ENCODE measurements at places on chromosomes 7 and 10.

- DNase-seq = no peak
These were observed 192.9 kb upstream of the VSTM2A start for GRCh38 chr7:54349229-54349628.

GRCh38 chr10:92208157-92208720, 82.6 kb downstream of the CPEB3 start:
- no peak for DNase-seq

DNA sequence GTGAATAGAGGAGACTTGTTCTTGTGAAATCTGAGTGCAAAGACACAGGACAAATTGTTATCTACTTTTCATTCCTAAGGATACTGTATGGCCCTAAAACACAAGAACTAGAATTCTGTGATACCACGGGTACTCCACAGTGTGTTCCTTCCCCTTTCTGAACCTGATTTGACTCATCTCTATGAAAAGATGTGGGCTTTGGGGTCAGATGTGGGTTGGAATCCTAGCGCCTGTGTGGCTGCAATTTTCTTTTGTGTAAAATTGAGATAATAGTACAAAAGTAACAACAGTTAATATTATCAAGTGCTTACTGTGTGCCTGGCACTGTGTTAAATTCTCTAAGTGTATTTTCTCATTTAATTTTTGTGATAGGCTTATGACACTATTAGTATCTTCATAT, 8.1 kb downstream of the SRGN start:
- DNase-seq = no peak

DNA sequence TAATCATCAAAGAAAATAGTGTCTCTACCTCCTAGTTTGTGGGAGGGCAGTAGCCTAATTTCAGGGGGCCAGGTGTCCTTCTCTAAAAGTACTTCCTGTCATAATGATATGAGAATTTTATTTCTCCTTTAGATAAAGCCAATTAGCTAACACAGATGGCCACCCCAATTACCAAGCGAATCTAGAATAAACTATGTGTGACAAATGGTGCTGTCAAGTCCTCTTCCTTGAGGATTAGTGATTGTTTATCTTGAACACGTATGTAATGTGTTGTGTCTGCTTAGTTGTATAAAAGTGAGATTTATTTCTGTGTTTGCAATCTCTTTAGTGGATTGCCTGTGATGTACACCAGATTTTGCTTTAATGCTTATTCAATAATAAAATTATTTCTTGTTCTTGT, 1120.0 kb downstream of the SORCS1 start:
- DNase-seq = no peak

DNA sequence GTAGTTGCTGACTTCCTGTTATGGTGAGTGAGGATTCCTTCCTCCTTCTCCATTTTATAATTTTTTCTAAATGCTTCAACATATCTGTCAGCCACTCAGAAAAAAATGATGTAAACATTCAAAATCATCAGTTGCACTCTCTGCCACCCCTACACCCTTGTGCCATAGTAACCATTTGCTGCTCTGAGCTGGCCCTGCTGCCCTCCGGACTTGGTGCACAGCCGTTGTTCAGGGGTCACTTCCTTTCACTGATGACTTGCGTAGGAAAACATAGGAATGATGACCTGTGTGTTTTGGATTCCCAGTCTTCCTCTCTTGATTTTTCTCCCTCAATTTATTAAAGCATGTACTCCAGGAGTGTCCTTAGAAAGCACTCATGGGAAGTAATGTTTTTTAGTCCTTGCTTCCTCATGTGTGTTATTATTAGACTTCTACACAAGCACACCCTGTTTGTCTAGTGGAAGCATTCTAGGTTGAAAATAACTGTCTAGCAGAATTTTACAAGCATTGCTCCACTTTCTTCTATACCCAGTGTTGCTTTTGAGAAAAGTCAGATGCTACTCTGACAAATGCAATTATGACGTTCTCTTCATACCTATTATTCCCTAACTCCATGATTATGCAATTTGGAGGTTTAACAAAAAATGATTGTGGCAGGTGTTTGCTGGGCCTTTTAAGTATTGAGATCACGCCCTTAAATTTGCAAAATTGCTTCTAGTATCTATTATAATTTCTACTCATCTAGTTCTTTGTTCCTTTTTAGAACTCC, 62.6 kb upstream of the MTPN start:
- DNase-seq = no peak

DNA sequence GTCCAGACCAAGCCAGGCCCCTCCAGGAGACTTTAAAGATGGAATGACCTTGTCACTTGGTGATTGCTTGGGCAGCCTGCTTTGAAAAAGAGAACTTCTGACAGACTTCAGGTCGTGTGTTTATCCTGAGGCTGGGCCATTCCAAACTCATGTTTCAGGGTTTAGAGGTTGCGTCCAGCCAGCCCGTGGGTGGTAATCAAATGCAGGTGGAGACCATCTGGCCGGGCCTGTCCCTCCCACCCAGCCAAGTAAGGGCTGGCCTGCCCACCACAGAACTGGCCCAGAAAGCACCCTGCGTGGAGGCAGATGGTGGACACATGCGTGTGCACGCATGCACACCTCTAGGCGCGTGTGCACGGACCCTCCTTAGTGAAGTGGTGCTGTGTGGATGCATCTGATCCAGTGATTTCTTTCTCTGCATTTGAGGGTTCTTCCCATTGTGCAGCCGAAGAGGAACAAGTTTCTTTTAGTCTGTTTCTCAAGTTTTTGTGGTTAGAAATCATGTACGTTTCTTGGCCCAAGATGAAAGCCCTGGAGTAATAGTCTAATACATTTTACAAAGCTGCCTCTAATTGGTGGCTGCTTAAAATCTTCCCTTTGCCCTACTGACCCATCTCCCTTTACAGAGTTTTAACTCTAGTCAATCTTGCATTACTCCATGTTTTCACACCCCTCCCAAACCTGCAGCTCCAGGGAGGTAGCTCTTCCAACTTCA, 43.0 kb downstream of the SUFU start:
- DNase-seq = no peak

DNA sequence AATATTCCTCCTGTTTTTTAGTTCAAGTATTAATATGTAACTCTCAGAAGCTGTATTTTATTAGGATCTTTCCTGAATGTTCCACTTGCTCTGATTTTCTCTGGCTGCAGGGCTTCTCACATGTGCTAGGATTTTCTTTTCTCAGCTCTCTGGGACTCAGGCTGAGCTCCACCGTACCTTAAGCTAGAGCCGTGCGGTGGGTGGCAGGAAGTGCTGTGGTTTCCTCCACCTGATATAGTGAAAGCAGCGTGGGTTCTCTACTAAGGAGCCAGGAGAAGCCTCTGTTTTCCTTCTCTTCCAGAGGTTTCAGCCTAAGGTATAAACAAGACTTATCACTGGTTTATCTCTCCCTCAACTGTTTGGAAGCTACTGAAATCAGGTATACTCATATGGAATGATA, 433.6 kb downstream of the NRG3 start:
- DNase-seq = no peak

DNA sequence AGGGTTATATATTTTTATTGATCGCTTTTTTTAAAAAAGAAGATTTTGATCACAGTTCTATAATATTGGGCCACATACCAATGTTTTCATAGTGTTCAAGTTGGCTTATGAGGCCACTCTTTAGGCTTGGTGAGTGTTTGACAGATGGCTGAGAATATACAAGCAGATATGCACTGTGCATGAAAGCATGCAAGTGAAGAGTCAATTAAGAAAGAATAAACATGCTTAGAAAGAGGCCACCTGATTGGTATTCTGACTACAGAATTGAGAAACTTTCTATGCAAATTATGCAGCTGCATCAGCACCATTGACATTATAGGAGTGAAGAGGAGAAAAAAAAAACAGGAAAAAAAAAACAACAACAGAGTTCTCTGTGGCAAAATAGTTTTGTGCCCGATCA, 39.9 kb downstream of the CABCOCO1 start:
- DNase-seq = no peak

- DNase-seq = no peak
These were observed 446.5 kb upstream of the FOXK1 start for GRCh38 chr7:4235596-4235995.

DNA sequence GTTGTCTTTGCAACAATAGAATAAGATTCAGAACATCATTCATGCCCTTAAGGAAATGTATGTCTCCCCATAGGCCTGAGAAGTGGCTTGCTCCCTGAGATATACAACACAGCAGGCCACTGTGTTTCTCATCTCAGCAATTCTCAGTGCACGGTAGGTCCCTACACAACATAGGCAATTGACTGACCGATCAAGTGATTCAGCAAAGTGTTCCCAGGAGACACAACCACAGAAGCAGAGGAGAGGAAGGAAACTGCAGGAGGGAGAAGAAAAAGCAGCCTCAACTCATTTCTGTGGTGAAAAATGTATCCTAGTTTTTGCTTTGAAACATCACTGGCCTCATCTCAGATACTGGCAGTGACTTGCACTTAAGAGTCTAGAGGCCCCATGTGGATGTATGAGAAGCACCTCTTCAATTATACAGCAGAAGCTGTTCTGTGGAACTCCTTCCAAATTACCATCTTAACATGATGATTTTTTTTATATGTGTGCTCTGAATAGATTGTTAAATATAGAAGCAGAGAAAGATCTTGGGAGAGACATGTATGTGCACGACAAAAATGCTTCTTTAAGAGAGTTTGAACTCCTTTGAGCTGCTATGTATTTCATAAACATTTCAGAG, 306.8 kb downstream of the XPNPEP1 start:
- no peak for DNase-seq

DNA sequence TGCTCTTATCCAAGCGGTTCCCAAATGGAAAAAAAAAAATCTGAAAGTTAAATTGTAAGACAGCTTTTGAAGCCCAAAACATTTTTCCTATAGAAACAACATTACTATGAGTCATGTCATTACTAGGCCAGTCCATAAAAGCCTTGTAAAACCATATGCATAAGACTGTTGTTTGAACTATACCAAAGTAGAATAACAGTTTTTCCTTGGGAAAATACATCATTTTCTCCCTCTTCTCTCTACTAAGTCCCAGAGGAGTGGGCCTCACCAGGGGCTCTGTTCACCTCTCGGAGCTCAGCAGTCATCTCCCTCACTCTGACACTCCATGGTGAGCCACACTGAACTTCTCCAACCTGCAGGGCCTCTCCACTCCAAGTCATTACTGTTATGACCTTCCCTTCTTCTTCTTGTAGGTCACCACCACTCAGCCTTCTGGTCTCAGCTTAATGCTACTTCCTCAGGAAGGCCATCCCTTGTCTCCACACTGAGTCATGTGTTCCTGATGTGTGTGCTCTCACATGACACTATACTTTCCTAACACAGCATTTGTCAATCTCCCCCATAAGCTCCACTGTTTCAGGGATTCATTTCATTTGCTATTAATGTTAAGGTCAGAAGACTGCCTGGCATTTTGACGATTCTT, 32.5 kb downstream of the ZNF438 start:
- DNase-seq = no peak

DNA sequence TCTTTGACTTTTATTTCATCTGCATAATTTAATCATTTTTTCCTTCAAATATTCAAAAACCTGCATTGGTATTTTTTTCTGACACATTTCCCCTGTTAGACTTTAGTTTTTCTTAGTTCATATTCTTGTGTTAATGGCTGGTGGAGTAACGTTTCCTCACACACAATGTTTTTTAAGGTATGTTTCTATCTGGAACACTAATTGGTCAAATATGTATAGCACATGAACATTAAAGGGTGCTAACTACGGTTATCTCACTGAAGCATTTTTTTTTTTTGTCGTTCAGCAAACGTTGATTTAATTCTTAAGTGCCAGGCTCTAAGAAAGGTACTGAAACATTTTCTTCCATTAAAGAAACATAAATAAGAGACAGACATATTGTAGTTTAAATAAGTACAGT, 87.7 kb downstream of the PTPRZ1 start:
- DNase-seq = no peak

- DNase-seq = no peak
These were observed 78.6 kb downstream of the TMEM270 start for GRCh38 chr7:73939528-73939927.

GRCh38 chr7:40644454-40645188, 509.8 kb downstream of the SUGCT start:
- DNase-seq = no peak

DNA sequence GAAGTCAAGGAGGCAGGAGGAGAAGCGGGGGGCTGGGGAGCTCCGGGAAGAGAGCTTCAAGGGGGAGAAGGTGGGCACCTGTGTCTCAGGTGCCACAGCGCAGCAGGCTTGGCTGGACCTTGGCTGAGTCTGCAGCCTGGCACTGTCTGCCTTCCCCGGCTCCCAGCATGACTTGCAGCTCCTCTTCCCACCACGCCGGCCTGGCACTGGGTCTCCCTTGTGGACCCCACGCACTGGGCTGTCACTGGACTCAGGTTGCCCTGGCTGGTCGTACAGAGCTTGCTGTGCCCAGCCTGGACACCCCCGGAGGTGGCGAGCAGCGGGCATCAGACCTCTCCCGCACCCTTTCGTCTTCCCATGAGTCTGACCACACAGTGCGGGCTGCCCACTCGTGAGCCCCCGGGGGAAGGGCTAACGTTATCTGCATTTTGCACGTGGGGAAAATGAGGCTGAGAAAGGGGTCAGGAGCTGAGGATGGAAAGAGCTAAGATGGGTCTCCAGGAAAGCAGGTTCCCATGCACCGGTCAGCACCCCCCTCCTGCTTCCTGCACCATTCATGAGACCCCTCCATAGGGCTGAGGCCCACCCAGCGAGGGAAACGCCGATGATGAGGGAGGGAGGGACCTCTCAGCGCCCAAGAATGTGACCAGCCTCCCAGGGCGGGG, 40.3 kb upstream of the PSMG3 start:
- DNase-seq = no peak

GRCh38 chr10:35517431-35518181, 87.5 kb upstream of the GJD4 start:
- DNase-seq = no peak

DNA sequence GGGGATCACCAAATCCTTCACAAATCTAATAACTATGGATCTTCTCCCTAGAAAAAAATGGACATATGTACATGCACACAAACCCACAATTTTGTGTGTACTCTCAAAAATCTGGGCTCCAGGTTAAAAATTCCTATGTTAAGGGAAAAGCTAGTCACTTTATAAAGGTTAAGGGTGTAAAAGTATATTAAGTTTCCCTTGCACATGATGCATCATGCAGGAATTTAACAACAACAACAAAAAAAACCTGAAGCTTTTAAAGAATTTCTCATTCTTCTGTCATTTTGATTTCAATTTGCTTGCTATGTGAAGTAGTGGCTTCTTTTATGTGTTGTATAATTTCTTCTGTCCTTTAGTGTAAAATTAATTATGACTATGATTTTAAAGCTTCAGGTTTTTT, 123.7 kb downstream of the CNOT4 start:
- DNase-seq = no peak

GRCh38 chr7:141990011-141990725, 5.5 kb upstream of the MGAM start:
- no peak for DNase-seq

- DNase-seq = no peak
These were observed 5.7 kb downstream of the FRAT2 start for GRCh38 chr10:97328646-97329453.

- DNase-seq = no peak
These were observed 4.4 kb downstream of the SMIM30 start for GRCh38 chr7:113113912-113114311.

GRCh38 chr7:28510026-28510369, 97.7 kb downstream of the CREB5 start:
- no peak for DNase-seq

GRCh38 chr7:14047709-14048399, 58.4 kb upstream of the ETV1 start:
- DNase-seq = no peak

GRCh38 chr10:85612378-85612775, 754.2 kb downstream of the GRID1 start:
- no peak for DNase-seq
